A673 (cell line): ENCODE measurements at places on chromosomes 1 and 21. TPM values are rescaled to one million over a fixed set of nuclear protein-coding genes. Genes with fewer than 3 reads are reported as not detected.
A peak's percentile ranks its signal among the peaks of the same experiment; 100 is the strongest.

DNA sequence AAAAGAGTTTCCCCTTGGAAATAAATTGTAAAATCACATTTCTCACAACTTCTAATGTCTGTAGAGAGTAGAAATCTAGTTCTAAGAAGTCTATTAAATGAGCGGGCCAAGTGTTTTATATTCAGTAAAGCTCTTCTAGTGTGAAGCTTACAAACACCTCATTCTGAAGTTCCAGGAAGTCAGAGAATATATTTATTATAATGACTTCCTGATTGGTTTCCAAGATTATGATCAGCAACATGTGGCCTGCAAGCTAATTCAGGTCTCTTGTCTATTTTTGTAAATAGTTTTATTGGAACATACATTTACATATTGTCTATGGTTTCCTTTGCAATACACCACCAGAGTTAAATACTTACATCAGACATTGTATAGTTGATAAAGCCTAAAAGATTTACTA is 603.9 kb downstream of the AMY1C start:
- no peaks in the 10 kb centered on the region for H3K27me3 ChIP-seq
- DNase-seq, result peak; percentile 77
- H3K27ac ChIP-seq, result peak overlapping the region; percentile 56

GRCh38 chr1:114344656-114345055 is 166.3 kb downstream of the TRIM33 start:
- no peak overlapping the region for H3K27ac ChIP-seq
- no peak for DNase-seq
- no peaks in the 10 kb centered on the region for H3K36me3 ChIP-seq
- peaks cover 17% of the 10 kb centered on the region for H3K4me1 ChIP-seq
- H3K27me3 ChIP-seq, result no peaks in the 10 kb centered on the region

DNA sequence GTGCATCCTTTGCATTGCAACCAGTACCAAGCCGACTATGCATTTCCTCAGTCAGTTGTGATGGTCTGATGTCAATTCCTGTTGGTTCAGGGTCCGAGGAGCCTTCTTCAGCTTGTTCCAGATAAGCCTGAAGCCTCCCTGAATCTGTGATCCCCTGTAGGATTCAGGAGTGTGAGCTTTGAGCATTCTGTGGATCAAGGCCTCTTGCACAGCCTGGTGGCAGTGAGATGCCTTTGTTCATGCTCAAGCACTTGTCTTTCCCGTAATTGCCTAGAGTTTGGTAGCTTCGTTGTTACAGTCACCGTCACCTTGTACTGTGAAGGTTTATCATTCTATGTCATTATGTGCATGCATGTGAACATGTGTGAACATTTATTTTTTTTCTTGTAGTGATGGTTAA is 103.5 kb downstream of the PBX1 start:
- no peaks in the 10 kb centered on the region for H3K27me3 ChIP-seq
- H3K36me3 ChIP-seq, result no peaks in the 10 kb centered on the region
- H3K4me3 ChIP-seq, result no peak overlapping the region

- no peaks in the 10 kb centered on the region for H3K36me3 ChIP-seq
- H3K27me3 ChIP-seq, result peaks cover 68% of the 10 kb centered on the region
- peaks cover 8% of the 10 kb centered on the region for H3K4me1 ChIP-seq
- no peak overlapping the region for H3K4me3 ChIP-seq
- H3K27ac ChIP-seq, result no peak overlapping the region
- no peak for DNase-seq
These were observed 216.6 kb downstream of the ST6GALNAC3 start for GRCh38 chr1:76291191-76291590.

DNA sequence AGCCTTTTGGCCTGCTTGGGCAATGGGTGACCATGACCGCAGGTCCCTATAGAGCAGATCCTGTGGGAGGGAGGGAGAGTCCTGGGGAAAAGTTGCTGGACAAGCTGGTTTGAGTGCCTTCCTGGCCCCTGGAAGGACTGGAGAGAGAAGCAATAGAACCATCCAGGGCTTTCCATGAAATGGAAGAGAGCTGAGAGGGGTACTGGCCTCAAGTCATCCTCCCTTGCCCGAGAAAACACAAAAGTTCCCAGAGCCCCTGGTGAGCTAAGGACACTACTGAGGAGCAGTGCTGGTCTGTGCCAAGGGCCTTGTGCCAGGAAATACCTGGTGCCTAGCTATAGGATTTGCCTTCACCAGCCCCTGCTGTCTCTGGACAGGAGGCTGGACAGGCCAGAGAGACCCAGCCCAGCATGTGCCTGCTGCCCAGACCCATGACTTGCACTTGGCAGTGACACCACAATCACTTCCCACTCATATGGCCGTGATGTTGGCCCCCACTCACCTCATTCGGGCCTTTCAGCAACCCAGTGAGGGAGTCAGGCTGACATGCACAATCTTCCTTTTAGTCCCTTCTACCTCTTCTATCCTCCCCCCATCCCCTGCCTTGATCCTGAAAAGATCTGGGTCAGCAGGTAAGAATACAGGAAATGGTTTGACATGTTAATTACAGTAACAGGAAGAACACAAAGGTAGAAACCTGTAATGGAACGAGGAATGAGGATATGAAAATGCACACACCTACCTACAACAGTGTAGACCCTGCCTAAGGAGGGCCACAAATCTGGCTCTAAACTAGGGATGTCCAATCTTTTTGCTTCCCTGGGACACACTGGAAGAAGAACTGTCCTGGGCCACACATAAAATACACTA is 7.0 kb downstream of the SH3BP5L start:
- H3K36me3 ChIP-seq, result peaks cover 34% of the 10 kb centered on the region
- no peaks in the 10 kb centered on the region for H3K27me3 ChIP-seq
- H3K27ac ChIP-seq, result no peak overlapping the region
- DNase-seq, result no peak

GRCh38 chr21:26708223-26708800 is 135.2 kb upstream of the CYYR1 start:
- H3K27ac ChIP-seq, result no peak overlapping the region
- no peak overlapping the region for H3K4me3 ChIP-seq
- DNase-seq, result no peak

- H3K4me3 ChIP-seq, result no peak overlapping the region
- H3K27ac ChIP-seq, result no peak overlapping the region
These were observed 67.3 kb downstream of the VAV3 start for GRCh38 chr1:107897438-107898345.

CYP4A22 gene
- not detected in 2 replicates for total RNA-seq

GMEB1 gene
- 20.9 and 23.0 TPM in 2 replicates for total RNA-seq

KPRP gene
- total RNA-seq, result not detected in 2 replicates

SNX7 gene
- total RNA-seq, result 4.4 and 5.7 TPM in 2 replicates

FAM72A gene
- 20.6 and 22.4 TPM in 2 replicates for total RNA-seq

PRXL2B gene
- total RNA-seq, result 34.8 and 41.0 TPM in 2 replicates

TAS1R1 gene
- total RNA-seq, result not detected in 2 replicates

RNF2 gene
- 50.8 and 53.9 TPM in 2 replicates for total RNA-seq
